Mucosa of gallbladder (tissue), 1 donor: ENCODE measurements at places on chromosomes 13 and 19. TPM values are rescaled to one million over a fixed set of nuclear protein-coding genes. Genes with fewer than 3 reads are reported as not detected.

ZC3H4 gene
- total RNA-seq, result 45.1 TPM

CYP4F8 gene
- 2.0 TPM for total RNA-seq

BST2 gene
- total RNA-seq, result 90.6 TPM

HNRNPUL1 gene
- total RNA-seq, result 161 TPM

CPB2 gene
- total RNA-seq, result 13.3 TPM

ZNF541 gene
- 1.2 TPM for total RNA-seq

ZNF569 gene
- 7.0 TPM for total RNA-seq

ATP4A gene
- not detected for total RNA-seq

KLF5 gene
- 164 TPM for total RNA-seq

LGALS7 gene
- not detected for total RNA-seq

LYL1 gene
- total RNA-seq, result 11.7 TPM

CD37 gene
- 27.5 TPM for total RNA-seq

NLRP7 gene
- not detected for total RNA-seq

DNA sequence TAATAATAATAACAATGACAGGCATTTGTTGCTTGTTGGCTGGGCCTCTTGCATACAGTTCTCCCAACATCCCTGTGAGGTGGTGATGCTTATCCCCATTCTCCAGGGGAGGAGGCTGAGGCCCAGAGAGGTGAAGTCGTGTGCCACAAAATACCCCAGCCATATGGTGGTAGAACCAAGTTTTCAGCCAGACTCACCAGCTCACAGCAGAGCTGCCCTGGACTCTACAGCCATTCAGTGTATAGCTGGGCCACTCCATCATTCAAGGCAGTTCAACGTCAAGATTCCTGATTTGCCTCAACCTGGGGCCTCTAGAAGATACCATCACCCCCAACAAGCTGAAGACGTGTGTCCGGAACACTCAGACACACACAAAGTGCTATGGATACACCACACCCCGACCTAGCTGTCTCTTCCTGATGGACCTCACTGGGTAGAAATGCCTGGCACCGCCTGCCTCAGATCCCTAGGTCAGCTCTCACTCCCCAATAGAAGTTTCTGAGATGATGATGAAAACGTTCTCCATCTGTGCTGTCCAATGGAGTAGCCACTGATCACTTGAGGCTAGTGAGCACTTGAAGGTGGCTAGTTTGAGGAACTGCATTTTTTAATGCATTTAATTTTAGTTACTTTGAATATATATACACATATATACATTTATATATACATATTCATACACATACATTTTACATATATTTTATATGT is 4.3 kb upstream of the CEACAM19 start:
- DNase-seq, result no peak

- DNase-seq, result no peak
These were observed 53.3 kb downstream of the TEX26 start for GRCh38 chr13:30985637-30986205.

DNA sequence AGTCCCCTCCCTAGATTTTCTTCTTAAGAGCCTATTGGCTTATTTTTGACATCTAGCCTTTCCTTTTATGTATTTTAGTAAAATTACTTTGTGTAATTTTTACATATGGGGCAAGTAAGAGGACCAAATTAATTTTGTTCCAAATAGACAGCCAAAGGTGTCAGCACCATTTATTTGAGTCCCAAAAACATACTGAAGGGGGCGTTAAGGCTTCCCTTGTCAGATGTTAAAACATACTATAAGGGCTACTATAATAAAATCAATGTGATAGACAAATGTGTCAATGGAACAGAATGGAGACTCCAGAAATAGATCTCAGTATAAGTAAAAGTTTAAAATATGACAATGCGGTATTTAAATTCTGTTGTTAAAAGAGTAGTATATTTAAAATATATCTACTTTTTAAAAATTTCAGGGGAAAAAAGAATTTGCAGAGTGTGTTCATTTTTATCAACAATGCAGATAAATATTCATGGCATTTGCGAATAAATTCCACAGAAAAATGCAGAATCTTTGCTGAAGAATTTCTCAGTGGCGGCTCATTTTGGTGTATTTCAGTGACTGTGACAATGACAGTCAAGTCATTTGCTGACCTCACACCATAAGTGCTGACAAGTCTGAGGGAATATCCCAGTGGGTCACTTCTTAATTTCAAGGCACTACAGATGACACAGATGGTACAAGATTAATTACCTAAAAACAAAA is 133.7 kb downstream of the MTUS2 start:
- DNase-seq, result no peak

DNA sequence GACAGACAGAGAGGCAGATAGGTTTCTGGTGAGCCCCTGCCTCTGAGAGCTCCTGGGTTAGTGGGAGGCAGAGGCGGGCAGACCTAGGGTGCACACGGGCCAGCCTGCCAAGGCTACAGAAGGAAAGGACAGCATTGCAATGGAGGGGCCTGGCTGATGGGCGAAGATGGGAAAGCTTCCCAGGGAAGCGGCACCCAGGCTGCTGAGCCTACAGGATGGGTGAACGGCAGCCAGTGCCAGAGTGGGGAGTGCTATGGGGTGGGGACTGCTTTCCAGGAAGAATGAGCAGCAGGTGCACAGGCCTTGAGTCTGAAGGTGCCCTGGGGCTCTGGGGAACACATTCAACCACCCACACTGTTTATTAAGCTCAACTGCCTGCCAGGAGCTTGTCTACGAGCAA is 702 bp upstream of the MAG start:
- no peak for DNase-seq

DNA sequence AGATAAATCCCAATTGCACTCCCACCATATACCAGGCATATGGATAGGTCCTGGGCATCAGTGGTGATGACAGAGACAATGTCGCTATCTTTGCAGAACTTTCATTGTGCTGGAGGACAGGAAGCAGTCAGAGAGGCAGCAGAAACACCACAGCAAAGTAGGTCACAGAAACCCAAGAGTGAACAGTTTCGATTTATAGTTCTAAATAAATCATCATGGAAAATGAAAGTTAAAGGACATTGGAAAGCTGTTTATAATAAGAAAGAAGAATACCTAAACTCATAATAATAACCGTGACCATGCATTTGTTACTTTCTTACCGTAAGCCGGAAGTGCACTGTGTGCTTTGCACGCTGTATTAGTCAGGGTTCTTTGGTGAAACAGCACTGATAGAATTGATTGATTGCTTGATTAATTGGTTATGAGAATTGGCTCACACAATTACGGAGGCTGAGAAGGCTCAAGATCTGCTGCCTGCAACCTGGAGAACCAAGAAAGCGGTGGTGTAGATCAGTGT is 38.9 kb downstream of the ALOX5AP start:
- DNase-seq, result no peak

DNA sequence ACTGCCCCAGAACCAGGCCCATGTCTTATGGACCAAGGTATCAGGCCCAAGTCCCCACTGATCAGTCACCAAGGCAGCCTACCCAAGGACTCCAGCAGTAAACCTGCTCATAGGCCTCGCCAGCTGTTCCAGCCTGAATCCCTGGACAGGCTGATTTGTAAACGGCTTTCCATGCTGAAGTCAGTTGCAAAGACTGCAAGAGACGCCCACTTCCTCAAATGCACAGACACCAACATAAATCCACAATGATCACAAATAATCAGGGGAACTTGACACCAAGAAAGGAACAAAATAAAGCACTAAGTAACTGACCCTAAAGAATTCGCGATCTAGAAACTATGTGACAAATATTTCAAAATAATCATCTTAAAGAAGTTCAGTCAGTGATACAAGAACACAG is 75.2 kb downstream of the RXFP2 start:
- no peak for DNase-seq

- DNase-seq, result no peak
These were observed 3.6 kb upstream of the REXO1 start for GRCh38 chr19:1851654-1852580.

DNA sequence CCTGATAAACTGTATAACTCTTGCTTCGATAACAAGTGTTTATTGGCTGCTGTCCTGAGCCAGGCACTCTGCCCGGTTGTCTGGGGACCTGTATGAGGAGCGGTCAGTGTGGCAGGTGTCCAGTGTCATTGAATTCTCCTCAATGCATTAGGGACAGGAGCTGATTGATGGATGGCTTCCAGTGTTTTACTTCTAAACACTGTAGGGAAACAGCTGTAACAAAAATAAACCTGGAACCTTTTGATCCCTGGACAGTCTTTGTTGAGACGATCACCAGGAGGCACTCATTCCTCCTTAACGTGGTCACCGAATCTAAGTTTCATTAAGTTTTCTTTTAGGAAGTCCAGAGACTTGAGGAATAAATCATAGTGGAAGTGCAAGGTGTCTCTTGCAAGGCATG is 17.9 kb downstream of the UBAC2 start:
- DNase-seq, result peak; percentile 40

GRCh38 chr19:45587873-45588272 is 3.3 kb upstream of the OPA3 start:
- no peak for DNase-seq

DNA sequence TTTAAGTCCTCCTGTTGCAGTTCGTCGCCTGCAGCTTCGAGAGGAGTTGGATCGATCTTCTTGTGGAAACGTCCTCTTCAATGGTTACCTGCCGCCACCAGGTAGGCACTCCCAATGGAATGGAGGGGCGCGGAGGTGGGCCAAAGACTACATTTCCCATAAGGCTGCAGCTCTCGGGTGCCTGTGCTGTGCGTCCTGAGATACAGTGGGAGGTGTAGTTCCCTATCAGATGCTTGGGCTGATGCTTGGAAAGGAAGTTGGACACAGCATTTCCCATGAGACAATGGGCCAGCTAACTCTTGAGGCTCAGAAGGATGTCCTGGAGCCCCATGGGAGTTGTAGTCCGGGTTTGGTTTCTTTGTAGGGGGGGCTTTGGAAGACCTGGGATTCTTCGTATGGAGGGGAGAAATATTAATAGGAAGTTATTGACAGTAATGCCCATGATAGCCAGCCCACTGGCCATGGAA is 1.8 kb downstream of the SHKBP1 start:
- DNase-seq, result no peak

GRCh38 chr19:6801485-6802086 is 29.1 kb downstream of the VAV1 start:
- peak; percentile 70 for DNase-seq

GRCh38 chr19:31329819-31330218 is 19.4 kb downstream of the TSHZ3 start:
- no peak for DNase-seq

DNA sequence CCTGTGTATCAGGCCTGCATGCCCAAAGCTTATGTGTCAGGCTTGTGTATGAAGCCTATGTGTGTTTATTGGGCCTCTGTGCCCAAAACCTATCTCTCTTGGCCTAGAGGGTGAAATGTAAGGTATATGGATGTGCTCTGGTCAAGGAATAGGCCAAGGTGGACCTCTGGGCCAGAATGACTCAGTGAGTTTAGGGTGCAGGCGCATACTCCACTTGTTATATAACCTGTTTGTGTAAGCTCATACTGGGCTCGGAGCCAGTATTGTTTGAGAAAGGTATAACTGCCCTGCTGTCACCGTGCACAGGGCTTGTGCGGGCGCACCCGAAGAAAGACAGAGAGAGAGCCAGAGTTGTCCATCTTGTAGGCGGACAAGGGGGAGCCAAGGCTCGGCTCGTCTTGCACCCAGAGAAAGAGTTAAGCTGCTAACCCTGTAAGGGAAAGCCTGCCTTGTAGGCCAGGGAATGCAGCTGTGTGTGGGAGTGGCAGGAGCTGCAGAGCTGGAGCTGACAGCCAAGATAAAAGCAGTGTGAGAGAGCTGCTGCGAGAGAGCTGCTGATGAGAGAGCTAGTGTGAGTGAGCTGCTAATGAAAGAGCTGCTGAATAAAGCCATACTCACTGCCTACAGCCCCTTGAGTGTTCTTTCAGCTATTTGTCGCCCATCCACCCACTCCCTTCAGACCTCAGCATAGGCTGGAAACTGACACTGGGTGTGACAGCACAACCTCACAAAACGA is 43.4 kb upstream of the N4BP2L1 start:
- DNase-seq, result no peak

GRCh38 chr19:35718345-35719041 is 690 bp downstream of the KMT2B start:
- DNase-seq, result no peak

GRCh38 chr13:112616586-112617362 is 28.8 kb upstream of the TUBGCP3 start:
- DNase-seq, result no peak

- DNase-seq, result peak; percentile 63
These were observed 2.0 kb downstream of the OLFM2 start for GRCh38 chr19:9934132-9934950.

GRCh38 chr19:40539070-40539469 is 37.6 kb upstream of the SHKBP1 start:
- no peak for DNase-seq

GRCh38 chr13:34335014-34336007 is 517.4 kb downstream of the RFC3 start:
- DNase-seq, result no peak

DNA sequence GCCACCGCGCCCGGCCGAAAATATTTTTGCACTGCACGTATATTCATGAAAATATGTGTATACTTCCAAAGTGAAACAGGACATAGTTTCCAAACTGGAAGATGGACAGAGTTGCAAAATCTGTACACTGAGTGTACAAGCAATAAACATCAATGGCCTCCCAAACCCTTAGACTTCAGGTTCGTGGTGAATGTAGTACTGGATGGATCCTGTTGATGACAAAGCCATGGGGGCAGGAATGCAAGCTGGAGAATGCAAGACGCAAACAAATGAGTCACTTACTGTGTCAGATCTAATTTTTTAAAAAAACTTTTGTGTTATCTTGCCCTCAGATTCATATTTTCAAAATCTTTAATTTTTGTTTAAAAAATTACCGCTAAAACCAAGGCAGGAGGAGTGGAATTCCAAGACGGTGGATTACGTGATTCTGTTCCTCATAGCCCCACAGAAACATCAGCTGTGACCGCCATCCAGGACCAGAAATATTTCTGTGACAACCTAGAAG is 12.7 kb upstream of the LILRA2 start:
- no peak for DNase-seq

- peak; percentile 63 for DNase-seq
These were observed 62.3 kb downstream of the KCNC3 start for GRCh38 chr19:50266896-50267295.

- no peak for DNase-seq
These were observed 1377.2 kb upstream of the MIR17HG start for GRCh38 chr13:89970353-89970709.

DNA sequence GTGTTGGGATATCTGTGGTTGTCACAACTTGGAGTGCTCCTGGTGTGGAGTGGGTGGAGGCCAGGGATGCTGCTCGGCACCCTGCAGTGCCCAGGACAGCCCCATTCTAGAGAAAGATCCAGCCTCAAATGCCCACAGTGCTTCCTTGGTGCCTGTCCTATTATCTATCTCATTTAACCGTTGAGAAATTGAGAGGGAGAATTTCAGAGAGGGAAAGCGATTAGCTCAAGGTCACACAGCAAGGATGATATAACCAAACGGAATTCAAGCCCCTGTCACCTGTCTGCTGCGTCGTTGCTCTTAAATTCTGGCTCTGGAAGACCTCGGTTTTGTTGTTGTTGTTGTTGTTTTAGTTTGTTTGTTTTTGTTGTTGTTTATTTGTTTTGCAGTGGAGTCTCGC is 13.5 kb downstream of the ANKRD24 start:
- no peak for DNase-seq
